ENCODE measurements at places on chromosomes 11 and 22.
A peak's percentile ranks its signal among the peaks of the same experiment; 100 is the strongest.

- no peak for DNase-seq
Observed at GRCh38 chr22:20510811-20511577, 3.6 kb downstream of the MED15 start.

DNA sequence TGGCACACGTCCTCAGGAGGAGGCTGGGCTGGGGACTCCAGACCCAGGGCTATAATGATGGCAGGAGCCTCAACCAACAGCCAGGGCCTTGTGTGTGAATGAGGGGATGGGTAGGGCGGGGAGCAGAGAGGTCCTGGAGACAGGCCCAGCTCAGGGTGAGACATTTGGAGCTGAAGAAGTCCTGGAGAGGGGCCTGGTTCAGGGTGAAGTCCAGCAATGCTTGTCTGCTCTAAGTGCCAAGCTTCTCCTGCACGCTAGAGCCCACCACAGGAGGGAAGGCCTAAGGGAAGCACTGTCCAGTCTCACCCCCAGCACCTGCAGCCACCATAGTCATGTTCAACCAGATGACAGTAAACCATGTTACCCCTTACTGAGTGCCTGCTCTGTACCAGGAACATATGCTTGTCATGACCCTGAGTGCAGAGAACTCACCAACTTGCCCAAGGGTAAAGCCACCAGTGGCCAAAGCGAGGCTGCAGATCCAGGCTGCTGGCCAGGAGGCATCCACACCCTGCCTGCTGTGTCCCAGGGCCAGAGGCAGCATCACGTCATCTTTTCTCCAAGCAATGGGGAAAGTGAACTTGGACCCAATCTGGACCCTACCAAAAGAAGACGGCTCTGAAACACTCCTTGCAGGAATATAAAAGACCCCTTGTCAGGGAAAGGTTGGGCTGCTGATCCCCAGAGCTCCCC is 24.0 kb downstream of the LMO1 start:
- no peak for DNase-seq

DNA sequence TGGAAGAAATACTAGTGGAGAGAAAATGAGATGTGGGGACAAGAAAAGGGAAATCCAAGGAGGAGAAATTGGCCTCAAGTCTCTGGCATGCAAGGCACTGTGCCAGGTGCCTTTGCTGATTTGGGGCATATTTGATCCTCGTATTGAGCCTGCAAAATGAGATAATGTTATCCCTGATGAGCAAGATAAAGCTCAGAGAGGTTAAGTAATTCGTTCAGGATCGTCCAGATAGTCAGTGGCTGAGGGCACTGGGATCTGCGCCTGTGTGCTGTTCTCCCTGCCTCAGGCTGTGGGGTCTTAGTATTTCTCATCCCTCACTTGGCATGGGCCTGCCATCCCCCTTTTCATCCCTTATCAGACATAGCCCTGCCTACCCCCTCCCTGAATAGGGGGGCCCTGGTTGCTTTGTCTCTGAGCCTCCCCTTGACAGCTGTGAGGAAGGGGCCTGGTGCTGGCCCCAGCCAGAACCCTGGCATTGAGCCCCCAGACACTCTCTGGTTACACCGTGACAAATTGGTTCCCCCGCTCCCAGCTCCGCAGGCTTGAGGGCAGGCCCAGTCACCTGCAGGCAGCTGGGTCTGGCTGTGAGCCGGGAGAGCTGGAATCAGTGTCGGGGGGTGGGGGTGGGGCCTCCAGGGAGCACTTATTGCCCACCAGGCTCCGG is 85.7 kb downstream of the NECTIN1 start:
- DNase-seq, result no peak

GRCh38 chr11:66373265-66373664 is 1.7 kb upstream of the SLC29A2 start:
- DNase-seq, result no peak

GRCh38 chr11:67732045-67732787 is 57.8 kb upstream of the ALDH3B2 start:
- DNase-seq, result peak; percentile 2

- DNase-seq, result no peak
Observed at GRCh38 chr11:66878474-66878873, 21.6 kb downstream of the LRFN4 start.

GRCh38 chr22:49365910-49366309 is 461.8 kb downstream of the BRD1 start:
- DNase-seq, result no peak

DNA sequence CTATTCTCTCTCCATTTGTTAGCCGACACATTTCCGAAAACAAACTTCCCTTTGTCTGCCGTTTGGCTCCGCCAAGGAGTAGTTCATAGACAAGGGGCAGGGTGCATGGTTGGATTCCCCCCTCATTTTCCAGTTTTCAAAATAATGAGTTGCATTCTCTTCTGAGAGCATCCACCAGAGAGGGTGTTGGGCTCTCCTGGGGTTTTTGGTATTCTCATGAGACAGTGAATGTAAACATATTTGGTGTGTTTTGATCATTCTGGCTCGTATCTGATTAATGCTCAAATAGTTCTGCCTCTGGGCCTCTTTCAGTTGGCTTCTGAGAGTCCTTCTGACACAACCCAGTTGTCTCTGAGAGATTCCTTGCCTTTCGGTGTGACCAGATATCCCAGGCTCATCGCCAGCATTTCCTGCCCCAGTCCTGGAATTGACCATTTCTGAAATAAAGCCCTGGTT is 21.7 kb downstream of the GRAMD4 start:
- DNase-seq, result no peak

DNA sequence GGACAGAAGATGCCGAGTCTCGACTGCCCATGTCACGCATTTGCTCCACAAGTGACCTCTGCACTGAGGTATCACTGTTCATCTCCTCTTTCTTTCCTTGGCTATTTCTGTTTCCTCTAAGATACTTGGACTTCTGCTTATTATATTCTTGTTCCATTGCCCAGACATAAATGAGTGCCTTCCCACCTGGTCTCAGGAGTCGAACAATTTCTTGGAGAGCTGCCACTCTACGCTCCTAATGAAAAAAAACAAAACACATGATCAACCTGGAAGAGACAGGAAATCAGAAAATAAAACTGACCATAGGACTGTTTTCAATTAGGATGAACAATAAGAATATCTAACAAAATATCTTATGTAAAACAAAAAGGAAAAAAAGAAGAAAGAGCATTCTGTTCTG is 47.4 kb upstream of the CWF19L2 start:
- DNase-seq, result no peak

- no peak for DNase-seq
Observed at GRCh38 chr11:69700278-69701140, 3.3 kb downstream of the FGF19 start.

GRCh38 chr11:63505857-63506528 is at the start of gene LGALS12:
LGALS12 (plus strand) TSS chr11:63506084; CDS start chr11:63506459, 375 bp downstream.
- DNase-seq, result no peak

- DNase-seq, result no peak
Observed at GRCh38 chr11:121198491-121198890, 94.1 kb upstream of the SC5D start.

DNA sequence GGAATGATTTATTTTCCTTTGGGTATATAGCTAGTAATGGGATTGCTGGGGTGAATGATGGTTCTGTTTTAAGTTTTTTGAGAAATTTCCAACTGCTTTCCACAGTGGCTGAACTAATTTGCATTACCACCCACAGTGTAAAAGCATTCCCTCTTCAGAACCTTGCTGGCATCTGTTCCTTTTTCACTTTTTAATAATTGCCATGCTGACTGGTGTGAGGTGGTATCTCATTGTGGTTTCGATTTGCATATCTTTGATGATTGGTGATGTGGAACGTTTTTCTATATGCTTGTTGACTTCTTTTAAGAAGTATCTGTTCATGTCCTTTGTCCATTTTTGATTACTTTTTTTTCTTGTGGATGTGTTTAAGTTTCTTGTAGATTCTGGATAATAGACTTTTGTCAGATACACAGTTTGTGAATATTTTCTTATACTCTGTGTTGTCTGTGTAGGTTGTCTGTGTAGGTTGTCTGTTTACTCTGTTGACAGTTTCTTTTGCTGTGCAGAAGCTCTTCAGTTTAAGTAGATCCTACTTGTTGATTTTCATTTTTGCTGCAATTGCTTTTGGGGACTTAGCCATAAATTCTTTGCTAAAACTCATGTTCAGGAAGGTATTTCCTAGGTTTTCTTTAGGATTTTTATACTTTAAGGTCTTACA is 291.8 kb upstream of the DDI1 start:
- no peak for DNase-seq

GRCh38 chr11:2541881-2542361 is 97.1 kb downstream of the KCNQ1 start:
- DNase-seq, result no peak

Measured in activated effector memory CD4-positive, alpha-beta T cell treated with Interleukin-2 at 50 U/mL for 16 hours (primary cell).